ENCODE measurements at places on chromosomes 6 and 20. TPM values are rescaled to one million over a fixed set of nuclear protein-coding genes. Genes with fewer than 3 reads are reported as not detected.

GRCh38 chr20:16179371-16179770 is 393.9 kb downstream of the KIF16B start:
- no peak overlapping the region for H3K27ac ChIP-seq
- no peak for DNase-seq
- H3K4me1 ChIP-seq, result no peaks in the 10 kb centered on the region
- no peaks in the 10 kb centered on the region for H3K36me3 ChIP-seq
- H3K27me3 ChIP-seq, result no peaks in the 10 kb centered on the region

DNA sequence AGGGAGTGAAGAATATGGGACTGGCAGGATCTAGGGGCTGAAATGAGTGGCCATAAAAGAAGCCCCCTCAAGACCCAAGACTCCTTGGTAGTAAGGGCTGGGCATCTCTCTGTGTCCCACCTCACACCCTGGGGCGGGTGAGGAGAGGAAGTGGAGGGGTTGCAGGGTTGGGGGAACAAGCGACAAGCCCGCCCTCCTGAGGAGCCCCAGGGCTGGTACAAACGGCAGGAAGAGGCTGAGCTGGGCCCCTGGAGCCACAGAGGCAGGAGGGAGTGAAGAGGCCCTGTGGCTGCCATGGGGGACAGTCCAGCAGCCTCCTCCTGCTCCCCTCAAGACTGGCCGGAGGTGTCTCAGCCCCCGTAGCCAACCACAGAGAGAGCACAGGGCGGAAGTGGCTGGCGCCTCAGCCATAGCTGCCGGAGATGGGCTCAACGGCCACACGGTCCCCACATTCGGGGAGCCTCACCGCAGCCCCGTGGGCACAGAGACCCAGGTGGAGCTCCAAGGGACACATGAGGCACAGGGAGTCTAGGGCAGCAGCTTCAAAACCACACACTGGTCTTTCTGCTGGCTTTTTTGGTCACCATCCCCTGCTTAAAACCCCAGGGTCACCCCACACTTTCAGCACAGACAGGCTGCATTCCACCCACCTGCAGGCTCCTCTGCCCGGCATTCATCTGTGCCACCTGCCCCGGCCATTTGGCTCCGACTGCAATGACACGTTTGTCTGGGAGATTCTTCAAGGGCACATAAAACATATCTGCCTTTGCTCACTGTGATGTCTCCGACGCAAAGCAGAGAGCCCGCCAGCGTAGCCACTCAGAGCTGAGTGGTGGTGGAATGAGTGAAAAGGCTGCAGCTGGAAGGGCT is 524 bp downstream of the C20orf203 start:
- peaks cover 3% of the 10 kb centered on the region for H3K27me3 ChIP-seq
- H3K4me3 ChIP-seq, result no peak overlapping the region
- H3K36me3 ChIP-seq, result no peaks in the 10 kb centered on the region
- no peak overlapping the region for H3K27ac ChIP-seq
- H3K4me1 ChIP-seq, result no peaks in the 10 kb centered on the region

- no peaks in the 10 kb centered on the region for H3K27me3 ChIP-seq
- H3K4me3 ChIP-seq, result no peak overlapping the region
- no peaks in the 10 kb centered on the region for H3K36me3 ChIP-seq
- no peak for DNase-seq
- no peak overlapping the region for H3K27ac ChIP-seq
Measured at GRCh38 chr6:50217841-50218240, 168.1 kb upstream of the DEFB112 start.

DNA sequence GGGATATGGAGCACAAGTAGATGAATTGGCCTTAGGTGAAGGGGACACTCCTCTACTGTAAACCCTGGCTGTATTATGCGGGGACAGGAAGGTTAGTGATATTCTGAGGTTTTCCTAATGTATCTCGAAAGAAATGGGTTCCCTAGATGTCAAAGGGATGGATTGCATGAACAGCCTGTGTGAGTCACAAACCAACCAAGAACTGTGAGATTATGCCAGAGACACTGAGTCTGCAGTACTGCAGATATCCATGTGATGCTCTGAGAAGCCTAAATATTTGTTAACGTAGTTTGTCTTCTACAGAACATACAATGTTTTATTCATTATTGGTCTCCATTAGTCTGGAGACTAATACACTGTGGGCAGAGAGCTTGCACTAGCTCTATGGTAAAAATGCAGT is 182.2 kb downstream of the AKAP7 start:
- H3K36me3 ChIP-seq, result no peaks in the 10 kb centered on the region
- H3K27ac ChIP-seq, result no peak overlapping the region
- no peak overlapping the region for H3K4me3 ChIP-seq

DNA sequence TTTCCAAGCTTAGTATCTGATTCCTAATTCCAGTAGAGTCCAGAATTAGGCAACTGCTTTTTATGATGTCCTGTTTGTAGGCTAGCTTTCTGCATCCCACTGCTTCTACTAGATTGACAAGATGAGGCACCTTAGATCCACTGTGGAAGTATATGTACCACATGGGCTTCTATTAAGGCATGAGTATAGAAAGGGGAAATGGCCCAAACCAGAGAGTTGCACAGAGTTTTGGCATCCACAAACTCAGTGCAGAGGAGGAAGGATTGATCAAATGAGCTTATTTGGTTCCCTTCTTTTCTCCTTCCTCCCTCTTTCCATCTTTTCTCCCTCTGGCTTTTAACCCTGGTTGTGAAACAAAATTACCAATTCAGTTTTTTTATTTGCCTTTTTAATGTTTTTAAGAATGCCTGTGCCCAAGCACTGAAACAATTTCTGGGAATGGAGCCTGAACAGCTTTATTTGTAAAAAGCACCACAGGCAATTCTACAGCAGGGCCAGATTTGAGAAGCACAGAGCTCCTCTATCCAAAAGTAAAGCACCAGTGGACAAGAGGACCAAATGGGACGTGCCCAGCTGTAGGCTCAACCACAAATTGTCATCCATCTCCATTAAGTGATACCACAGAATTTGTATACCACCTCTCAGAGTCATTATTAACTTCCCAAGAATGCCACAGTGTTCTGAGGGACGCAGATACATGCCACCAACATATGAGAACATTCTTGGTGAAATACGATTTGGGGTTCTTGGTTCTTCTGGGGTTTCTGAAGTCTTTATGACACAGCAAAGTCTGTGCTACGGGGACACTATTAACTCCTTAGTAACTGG is 969.1 kb downstream of the KIF16B start:
- H3K27ac ChIP-seq, result no peak overlapping the region
- H3K27me3 ChIP-seq, result no peaks in the 10 kb centered on the region
- no peaks in the 10 kb centered on the region for H3K4me1 ChIP-seq
- peak; percentile 26 for DNase-seq

- peak overlapping the region; percentile 31 for H3K4me3 ChIP-seq
- H3K4me1 ChIP-seq, result peaks cover 9% of the 10 kb centered on the region
- peak overlapping the region; percentile 74 for H3K27ac ChIP-seq
- H3K27me3 ChIP-seq, result no peaks in the 10 kb centered on the region
- DNase-seq, result no peak
Measured at GRCh38 chr6:121748850-121749249, 313.4 kb downstream of the GJA1 start.

DNA sequence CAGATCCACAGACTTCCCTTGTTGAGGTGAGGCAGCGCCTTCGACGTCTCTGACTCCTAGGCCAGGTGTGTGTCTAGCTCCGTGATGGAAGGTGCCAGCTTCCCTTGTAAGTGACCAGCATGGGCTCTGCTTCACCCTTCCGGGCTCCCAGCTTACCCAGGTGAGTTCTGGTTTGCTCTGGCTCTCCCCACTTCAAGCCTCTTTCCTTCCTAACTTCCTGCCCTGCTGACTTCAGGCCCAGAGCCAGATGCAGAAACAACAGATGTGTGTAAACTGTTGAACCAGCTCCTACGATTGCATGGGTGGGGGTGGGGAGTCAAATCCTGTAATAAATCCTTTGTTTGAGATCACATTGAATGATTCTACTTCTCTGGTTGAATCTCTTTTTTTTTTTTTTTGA is 51.6 kb upstream of the BMP6 start:
- H3K4me1 ChIP-seq, result peaks cover 33% of the 10 kb centered on the region
- no peaks in the 10 kb centered on the region for H3K27me3 ChIP-seq
- DNase-seq, result no peak
- H3K36me3 ChIP-seq, result no peaks in the 10 kb centered on the region
- no peak overlapping the region for H3K27ac ChIP-seq

DNA sequence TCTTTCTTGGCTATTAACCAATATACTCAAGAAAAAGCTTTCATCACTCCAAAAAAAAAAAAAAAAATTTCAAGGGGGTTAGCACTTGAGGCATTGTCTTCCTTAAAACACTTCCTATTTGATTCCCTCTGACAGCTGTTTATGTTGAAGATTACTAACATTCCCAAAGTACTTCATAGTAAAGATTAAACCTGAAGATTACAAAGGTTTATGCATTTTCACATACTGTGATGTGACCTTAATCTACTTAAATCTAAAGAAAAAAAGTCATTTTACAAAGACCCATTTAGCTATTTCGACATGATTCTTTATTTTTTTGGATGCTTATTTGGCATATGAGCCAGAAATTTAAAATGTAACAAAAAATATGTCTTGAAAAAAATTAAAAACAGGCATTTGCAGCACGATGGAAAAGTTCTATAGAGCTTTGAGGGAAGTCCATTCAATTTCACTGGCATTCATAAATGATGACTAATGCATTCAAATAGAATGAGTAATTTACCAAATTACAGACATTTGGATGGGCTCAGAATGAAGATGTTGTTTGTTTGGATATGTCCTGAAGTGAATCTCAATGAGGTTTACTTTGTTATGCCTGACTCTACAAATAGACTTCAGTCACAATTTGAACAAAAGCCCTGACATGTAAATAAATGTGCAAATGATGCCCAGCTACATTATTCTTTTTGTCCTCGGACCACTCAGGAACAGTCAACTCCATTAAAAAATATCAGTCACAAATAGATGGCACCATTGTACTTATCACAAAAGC is 674.6 kb upstream of the MARCKS start:
- H3K27ac ChIP-seq, result peak overlapping the region; percentile 88
- H3K4me3 ChIP-seq, result no peak overlapping the region
- H3K27me3 ChIP-seq, result no peaks in the 10 kb centered on the region

- no peaks in the 10 kb centered on the region for H3K27me3 ChIP-seq
- H3K4me1 ChIP-seq, result peaks cover 23% of the 10 kb centered on the region
- peak; percentile 89 for DNase-seq
- H3K4me3 ChIP-seq, result peak overlapping the region; percentile 45
Measured at GRCh38 chr6:158648682-158649131, 1.1 kb upstream of the SYTL3 start.

- no peaks in the 10 kb centered on the region for H3K4me1 ChIP-seq
- DNase-seq, result no peak
- no peak overlapping the region for H3K4me3 ChIP-seq
- H3K36me3 ChIP-seq, result no peaks in the 10 kb centered on the region
- no peak overlapping the region for H3K27ac ChIP-seq
Measured at GRCh38 chr6:40387127-40387870, 199.9 kb downstream of the LRFN2 start.

- no peak overlapping the region for H3K27ac ChIP-seq
- no peaks in the 10 kb centered on the region for H3K27me3 ChIP-seq
- DNase-seq, result no peak
Measured at GRCh38 chr6:6614096-6614982, 25.8 kb downstream of the LY86 start.

DNA sequence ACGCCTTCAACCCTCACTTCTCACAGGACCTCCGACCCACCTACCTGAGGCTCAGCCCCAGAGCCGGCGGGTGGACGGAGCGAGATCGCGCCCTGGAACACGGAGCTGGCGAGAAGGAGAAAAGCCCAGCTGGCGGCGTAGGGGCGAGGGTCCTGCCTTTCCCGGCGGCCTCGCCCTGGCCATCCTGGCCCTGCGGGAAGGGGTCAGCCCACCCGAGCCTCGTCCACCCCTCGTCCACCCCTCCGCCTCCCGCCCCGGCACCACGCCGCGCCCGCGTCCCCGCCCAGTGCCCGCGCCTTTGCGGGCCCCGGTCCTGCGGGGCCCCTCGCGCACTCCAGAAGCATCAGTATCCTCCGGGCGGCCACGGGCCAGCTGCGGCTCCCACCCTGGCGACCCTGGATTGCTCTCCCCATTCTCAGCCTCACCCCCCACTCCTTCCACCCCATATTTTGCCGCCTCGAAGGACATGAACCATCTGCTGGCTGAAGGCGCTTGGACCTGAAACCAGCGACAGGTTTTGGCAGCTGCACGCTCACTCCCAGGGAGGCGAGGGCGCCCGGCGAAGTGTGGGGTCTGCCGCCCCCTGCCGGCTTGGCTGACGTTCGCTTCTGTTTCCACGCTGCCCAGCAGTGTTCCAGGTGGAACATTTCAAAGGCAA is 65.1 kb downstream of the PLG start:
- H3K27ac ChIP-seq, result no peak overlapping the region
- peak overlapping the region; percentile 42 for H3K4me3 ChIP-seq
- no peaks in the 10 kb centered on the region for H3K4me1 ChIP-seq
- H3K36me3 ChIP-seq, result no peaks in the 10 kb centered on the region
- H3K27me3 ChIP-seq, result no peaks in the 10 kb centered on the region

GRCh38 chr20:31894980-31895675 is 24.7 kb downstream of the TTLL9 start:
- peaks cover 17% of the 10 kb centered on the region for H3K27me3 ChIP-seq
- H3K36me3 ChIP-seq, result no peaks in the 10 kb centered on the region
- peaks cover 4% of the 10 kb centered on the region for H3K4me1 ChIP-seq
- DNase-seq, result peak; percentile 86
- no peak overlapping the region for H3K4me3 ChIP-seq

- H3K27ac ChIP-seq, result no peak overlapping the region
- no peaks in the 10 kb centered on the region for H3K36me3 ChIP-seq
- H3K27me3 ChIP-seq, result no peaks in the 10 kb centered on the region
- peak; percentile 5 for DNase-seq
- H3K4me3 ChIP-seq, result no peak overlapping the region
Measured at GRCh38 chr6:74434171-74434570, 738.2 kb downstream of the CD109 start.

The PTP4A1 gene
- 46.0 TPM for total RNA-seq

The POM121L2 gene
- total RNA-seq, result not detected

The SLC44A4 gene
- total RNA-seq, result not detected

The EPB41L1 gene
- total RNA-seq, result 26.8 TPM

The METTL24 gene
- 0.29 TPM for total RNA-seq

The GNRH2 gene
- not detected for total RNA-seq

The PROKR2 gene
- not detected for total RNA-seq

Measured in osteoblast (primary cell).